ENCODE measurements at places on chromosomes 1 and 21.

- no peak for DNase-seq
Observed at GRCh38 chr1:171743081-171743870, 1.4 kb upstream of the VAMP4 start.

DNA sequence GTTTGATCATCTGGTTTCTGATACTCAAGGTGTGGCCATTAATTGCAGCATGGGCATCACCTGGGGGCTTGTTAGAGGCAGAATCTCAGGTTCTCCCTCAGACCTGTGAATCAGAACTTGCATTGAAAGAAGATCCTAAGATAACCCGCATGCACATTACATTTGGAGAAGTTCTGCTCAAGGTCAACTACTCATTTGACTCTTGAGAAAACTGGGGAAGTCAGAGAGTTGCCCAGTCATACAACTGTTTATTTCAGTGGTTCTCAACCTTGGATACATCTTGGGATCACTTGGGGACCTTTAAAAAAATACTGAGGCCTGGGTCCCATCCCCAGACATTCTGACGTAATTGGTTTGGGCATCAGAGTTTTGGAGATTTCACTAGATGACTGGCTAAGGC, 30.5 kb downstream of the CAMTA1 start:
- no peak for DNase-seq

- DNase-seq, result no peak
Observed at GRCh38 chr1:11874624-11875023, 15.9 kb upstream of the NPPB start.

DNA sequence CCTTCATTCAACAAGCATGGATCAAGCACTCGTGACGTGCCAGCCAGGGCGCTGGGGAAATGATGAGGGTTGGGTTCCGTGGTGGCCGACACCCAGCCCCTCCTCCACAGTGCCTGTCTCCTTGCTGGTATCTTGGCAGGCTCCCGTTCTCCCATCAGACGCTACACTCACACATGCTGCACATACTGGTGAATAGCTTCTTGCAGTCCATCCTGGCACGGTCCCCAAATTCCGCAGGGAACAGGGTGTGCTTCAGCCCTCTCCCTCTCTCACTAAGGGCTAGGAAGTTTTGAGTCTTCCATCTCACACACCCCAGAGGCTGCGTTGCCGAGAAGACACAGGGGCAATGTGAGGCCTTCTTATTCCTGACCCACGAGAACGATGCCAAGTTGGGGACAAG, 10.1 kb upstream of the MEF2D start:
- no peak for DNase-seq

- DNase-seq, result no peak
Observed at GRCh38 chr1:31767225-31767624, 3.1 kb upstream of the ADGRB2 start.

- DNase-seq, result no peak
Observed at GRCh38 chr1:33331444-33332356, 10.8 kb upstream of the A3GALT2 start.

GRCh38 chr1:220119043-220119512, 25.1 kb downstream of the IARS2 start:
- no peak for DNase-seq

- DNase-seq, result no peak
Observed at GRCh38 chr21:41975391-41976272, 21.8 kb upstream of the C2CD2 start.

- DNase-seq, result no peak
Observed at GRCh38 chr1:248834343-248834940, 3.6 kb upstream of the ZNF672 start.

DNA sequence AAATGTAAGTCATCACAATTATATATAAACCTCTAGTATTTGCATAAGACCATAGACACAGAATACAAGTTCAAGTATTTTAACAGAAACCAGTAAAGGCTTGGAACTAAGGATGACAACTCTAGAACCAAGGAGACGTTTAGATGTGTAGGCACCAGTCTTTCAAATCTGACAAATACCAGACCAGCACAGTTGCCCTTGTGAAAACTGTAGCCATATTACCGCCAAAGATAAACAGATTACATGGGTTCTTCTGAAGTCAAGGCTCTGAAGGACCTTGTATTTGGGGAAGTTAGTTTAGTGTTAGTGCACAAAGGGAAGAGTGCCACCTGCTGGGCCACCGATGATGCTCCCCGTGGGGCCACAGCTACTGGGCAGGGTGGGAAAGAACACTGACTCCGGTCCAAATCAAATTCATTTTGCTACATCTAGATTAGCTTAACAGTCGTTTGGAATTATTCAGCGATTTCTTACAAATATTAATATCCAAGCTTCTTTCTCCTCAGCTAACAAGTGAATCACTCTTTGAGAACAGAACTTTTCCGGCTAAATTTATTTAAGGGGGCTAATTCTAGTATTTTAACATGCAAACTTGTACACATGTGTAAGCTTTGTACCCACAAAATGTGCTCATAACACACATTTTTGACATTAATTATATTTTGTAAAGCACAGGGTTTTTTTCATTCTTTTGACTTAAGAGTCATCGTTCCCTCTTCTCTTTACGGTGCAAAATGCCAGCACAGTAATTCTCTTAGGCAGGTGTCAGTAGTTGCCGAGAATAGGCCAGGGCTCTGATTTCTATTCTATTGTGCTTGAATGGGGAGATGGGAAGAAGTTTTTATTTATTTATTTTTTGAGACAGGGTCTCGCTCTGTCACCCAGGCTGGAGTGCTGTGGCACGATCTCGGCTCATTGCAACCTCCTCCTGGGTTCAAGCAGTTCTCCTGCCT, 8.0 kb upstream of the NIBAN1 start:
- no peak for DNase-seq

- no peak for DNase-seq
Observed at GRCh38 chr1:243748227-243748626, 101.8 kb downstream of the AKT3 start.

- no peak for DNase-seq
Observed at GRCh38 chr1:197519741-197520334, 251.8 kb downstream of the CRB1 start.

- no peak for DNase-seq
Observed at GRCh38 chr21:44755227-44755626, 43.9 kb upstream of the TSPEAR start.

DNA sequence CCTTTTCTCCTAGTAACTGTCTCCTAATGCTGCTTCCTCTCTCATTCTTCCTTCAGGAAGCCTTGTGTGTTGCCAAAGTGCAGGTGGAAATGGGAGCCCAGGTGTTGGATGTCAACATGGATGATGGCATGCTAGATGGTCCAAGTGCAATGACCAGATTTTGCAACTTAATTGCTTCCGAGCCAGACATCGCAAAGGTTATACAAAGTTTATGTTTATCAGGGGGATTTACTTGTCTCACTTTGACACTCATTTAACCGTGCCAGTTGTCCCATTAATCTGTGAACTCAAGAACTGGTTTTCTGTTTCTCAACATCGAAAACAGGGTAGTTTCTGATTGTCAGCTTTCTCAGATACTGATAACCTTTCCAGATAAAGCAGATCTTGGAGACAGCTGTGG, 40.4 kb downstream of the MTR start:
- no peak for DNase-seq

GRCh38 chr1:77387553-77387952, 105.7 kb downstream of the AK5 start:
- DNase-seq, result no peak

- DNase-seq, result no peak
Observed at GRCh38 chr1:94358630-94359599, 59.3 kb upstream of the ABCD3 start.

GRCh38 chr1:157181790-157182189, 43.6 kb upstream of the ETV3 start:
- DNase-seq, result no peak

- no peak for DNase-seq
Observed at GRCh38 chr21:32994305-32994704, 31.4 kb upstream of the OLIG2 start.

DNA sequence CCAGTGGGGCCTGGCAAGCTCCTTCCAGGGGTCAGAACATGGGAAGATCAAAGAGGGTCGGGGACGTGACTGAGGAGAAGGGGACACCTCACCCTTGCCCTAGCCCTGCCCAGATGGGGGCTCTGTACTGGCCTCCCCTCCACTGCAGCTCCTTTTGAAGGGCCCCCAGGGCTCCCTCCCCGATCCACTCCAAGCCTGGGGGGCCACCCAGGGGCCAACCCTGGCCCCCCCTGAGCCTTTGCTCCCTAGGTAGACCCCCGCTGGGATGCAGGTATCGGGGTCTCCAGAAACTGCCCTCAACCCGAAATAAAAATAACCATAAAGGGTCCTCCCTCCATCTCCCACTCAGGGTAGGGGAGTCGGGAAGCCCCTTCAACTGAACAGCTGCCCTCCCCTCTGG, 37.4 kb upstream of the FAM131C start:
- no peak for DNase-seq

DNA sequence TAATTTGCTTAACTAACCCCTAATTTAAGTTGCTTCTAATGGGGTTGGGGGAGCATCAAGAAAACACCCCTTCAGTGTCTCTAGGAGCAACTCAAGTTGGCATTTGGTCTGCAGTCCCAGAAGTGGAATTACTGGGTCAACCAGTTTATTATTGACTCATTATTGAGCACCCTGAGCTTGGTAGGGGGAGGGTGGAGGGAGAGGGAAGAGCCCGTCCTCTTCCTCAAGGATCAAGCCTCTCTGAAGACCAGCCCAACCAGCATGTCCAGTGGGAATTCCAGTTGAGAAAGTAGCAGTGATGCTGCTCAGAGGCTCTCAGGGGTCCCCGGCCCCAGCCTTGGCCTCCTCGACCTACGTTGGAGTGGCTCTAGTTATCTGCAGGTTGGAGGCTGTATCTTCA, 2.1 kb upstream of the PLA2G2F start:
- DNase-seq, result no peak

DNA sequence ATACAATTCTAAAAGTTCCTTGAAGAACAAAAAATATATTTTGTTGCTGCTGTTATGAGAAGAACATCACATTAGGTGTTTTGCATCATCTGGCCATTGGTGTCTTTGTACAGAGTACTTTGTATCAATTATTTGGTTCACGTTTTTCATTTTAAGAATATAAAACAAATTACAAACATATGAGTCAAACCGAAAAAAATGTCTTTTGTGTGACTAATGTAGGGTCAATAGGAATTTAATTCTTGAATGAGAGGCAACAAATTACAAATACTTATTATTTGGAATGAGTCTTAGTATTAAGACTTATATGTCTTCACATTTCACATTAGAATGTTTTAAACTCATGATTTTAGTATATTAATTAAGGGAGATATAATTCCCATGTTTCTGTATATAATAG, 54.8 kb downstream of the NR5A2 start:
- no peak for DNase-seq

DNA sequence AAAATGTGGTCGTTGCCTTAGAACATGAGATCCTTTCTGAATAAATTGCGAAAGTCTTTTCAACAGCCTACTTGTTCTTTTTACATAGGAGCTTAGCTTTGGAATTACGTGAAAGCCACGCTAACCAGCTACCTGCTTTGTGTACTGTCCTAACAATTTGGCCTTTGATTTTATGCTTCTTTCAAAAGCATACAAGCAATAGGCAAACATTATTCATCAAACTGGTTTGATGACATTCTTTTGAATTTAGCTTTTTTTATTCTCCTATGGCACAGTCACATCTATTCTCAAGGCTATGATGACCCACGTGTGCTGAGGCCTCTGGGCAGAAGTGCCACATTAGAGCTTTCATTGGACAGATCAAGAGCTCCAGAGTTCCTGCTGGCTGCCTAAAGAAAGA, 178.0 kb upstream of the DPT start:
- DNase-seq, result no peak

DNA sequence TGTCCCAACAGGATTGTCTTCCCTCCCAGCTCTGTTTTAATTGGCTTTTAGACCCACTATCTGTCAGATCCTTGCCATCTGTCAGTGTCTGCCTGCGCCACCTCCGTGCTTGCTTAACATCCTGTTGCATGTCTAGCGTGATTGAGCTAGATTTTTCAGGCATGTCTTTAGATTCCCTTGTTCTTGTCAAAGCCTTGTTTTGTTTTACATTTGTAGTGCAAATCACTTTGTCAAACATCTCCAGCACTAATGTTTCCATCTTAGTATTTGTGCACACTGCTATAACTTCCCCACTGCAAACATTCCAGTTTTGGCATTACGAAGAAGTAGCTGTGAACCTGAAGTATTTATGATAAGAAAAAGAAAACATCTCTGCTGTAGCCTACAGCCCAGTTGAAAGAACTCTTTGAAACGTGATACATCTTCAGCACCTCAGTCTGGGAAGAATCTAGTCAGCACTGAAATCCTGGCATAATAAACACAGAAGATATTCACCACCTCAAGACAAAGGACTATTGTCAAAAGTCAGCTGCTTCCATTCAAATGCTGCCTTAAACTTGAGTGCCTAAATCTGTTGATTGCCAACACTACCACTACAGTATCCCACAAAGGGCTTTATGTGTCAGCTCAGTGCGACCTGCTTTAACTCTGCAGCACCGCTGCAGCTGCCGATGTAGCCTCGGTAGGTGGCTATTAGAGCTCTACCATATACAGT, 105.0 kb downstream of the FNBP1L start:
- DNase-seq, result peak; percentile 13

- no peak for DNase-seq
Observed at GRCh38 chr1:2194319-2194897, at the start of gene FAAP20. Gene FAAP20, minus strand, starts transcription at chr1:2194772. Its CDS starts 23 bp downstream, at chr1:2194749.

- no peak for DNase-seq
Observed at GRCh38 chr1:41374711-41375110, 13.5 kb downstream of the FOXO6 start.

GRCh38 chr1:213075725-213076124, 24.7 kb downstream of the RPS6KC1 start:
- no peak for DNase-seq

GRCh38 chr1:89273324-89273778, 691 bp upstream of the GBP5 start:
- no peak for DNase-seq

GRCh38 chr1:42096554-42096953, 56.7 kb upstream of the GUCA2B start:
- DNase-seq, result no peak

DNA sequence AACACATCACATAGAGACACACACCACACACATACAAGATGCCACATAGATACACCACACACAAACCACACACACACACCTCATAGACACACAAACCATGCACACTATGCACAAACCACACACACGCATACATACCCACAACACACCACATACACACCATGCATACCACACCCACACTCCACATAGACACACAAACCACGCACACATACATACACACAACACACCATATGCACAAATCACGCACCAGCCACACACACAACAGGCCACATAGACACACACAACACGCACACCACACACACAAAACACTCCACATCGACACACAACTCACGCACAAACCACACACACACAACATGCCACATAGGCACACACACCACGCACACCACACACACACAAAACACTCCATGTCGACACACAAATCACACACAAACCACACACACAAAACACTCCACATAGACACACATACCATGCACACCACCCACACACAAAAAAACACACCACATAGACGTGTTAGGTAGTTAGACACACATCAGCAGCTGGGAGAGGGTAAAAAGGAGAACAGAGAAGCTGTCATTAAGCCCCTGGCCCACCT, 49.5 kb upstream of the SLC19A1 start:
- DNase-seq, result no peak

All from iPS DF 6.9 (cell line).